ENCODE measurements at places on chromosomes 4 and X. TPM values are rescaled to one million over a fixed set of nuclear protein-coding genes. Genes with fewer than 3 reads are reported as not detected.

The VCX2 gene
- not detected for total RNA-seq

The BEX4 gene
- 5.1 TPM for total RNA-seq

The FOXO4 gene
- total RNA-seq = 11.9 TPM

GRCh38 chr4:168667376-168667775 is 170.5 kb downstream of the PALLD start:
- DNase-seq = no peak

DNA sequence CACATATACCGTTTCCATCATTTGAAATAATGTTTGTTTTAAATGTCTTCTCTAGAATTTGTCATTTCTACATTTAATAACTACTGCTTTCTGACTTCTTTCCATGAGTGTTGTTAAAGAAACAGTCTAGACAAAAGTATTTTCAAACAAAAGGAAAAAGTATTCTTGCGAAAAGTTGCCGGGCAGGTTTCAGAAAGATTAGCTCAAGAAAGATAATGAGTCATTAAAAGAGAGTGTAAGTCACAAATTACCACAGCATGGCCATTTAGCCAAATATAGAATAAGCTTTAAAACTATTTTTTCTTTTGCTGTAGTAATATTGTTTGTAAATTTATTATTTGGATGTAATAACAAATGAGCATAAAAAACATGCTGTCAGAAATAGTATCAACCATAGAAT is 493.0 kb downstream of the TLL1 start:
- no peak for DNase-seq

DNA sequence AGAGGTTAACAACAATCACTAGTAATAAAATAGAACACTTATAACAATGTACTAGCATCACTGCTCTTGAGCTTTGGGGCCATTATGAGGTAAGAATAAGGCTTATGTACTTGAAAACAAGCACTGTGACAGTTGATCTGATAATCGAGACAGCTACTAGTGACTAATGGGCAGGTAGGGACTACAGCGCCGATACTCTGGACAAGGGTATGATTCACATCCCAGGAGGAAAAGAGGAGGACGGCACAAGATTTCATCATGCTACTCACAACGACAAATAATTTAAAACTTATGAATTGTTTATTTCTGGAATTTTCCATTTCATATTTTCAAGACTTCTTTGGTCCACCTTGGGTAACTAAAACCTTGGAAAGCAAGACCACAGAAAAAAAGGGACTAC is 62.3 kb downstream of the FAM184B start:
- no peak for DNase-seq

- DNase-seq = no peak
These were observed 9.8 kb downstream of the ATP2B3 start for GRCh38 chrX:153527208-153527607.

GRCh38 chr4:140106289-140106844 is 47.6 kb downstream of the MAML3 start:
- DNase-seq = no peak

GRCh38 chr4:38856046-38856445 is 571 bp downstream of the TLR6 start:
- no peak for DNase-seq

- DNase-seq = no peak
These were observed 495.9 kb downstream of the SPRY1 start for GRCh38 chr4:123892368-123892976.

DNA sequence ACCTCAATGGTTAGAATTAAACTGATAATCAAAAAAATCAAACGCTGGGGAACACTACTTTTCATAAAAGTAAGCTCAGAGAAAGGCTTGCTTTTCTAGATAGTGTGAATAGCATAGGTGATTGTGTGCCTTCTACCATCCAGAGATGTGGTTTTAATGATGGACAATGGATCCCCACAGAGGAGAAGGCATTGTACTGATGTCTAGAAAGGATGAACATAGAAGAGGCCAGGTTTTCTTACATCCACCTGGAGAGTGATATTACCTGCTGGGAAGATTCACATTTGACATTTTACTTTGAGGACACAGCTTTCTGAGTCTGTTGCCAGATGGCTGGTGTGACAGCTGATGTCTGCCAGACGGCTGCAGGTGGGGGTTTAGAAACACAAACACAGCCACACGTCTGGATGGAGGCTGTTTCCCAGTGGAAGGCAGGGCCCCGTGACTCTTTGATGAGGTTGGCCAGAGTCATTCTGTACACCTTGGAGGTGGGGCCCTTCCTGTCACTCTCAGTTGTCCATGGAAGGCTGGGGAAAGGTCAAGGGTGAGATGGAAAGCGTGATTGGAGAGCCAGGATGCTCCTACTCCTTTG is 114.4 kb downstream of the PSAPL1 start:
- DNase-seq = no peak
